ENCODE measurements at places on chromosomes 16 and 17.

GRCh38 chr17:77126519-77126918, 14.2 kb upstream of the SEC14L1 start:
- DNase-seq: no peak

- DNase-seq: no peak
Observed at GRCh38 chr16:67562918-67563707, 787 bp downstream of the CTCF start.

- no peak for DNase-seq
Observed at GRCh38 chr17:76973040-76973439, 104.8 kb downstream of the MGAT5B start.

GRCh38 chr17:75341784-75342486, 52.7 kb upstream of the SLC25A19 start:
- DNase-seq: no peak

- no peak for DNase-seq
Observed at GRCh38 chr16:85149776-85150175, 37.5 kb upstream of the CIBAR2 start.

DNA sequence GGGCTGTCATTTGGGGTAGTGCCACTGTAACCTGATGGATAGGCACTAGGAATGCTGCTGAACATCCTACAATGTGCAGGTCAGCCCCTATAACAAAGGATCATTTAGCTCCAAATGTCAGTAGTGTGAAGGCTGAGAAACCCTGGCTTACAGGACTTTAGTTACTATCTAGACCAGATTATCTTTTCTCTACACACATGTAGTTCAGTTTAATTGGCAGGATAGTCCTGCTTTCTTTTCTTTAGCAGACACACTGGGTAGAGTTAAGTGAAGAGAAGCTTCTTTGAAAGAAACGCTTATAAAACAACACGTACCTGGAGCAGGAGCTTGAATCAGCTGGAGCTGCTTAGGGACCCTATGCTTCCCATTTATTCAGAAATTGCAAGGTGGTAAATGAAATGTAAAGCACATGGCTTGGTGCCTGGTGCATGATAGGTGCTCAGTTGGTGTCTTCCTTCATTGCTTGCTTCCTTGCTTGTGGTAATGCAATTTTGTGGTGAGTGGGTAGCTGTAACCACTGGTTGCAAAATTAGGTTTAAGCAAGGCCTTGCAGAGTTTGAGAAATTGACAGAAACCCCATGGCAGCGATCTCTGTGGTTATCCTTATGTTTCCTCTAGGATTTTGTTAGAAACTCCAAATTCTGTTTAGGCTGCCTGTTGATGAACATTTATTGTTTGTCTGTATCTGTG, 9.4 kb downstream of the METTL9 start:
- no peak for DNase-seq

GRCh38 chr16:75861311-75862097, 135.2 kb upstream of the CPHXL start:
- DNase-seq: no peak
